ENCODE measurements at places on chromosomes 2 and 18.

GRCh38 chr2:16396171-16396570 lies 269.5 kb downstream of the CYRIA start:
- no peak for DNase-seq

GRCh38 chr18:73900106-73900835 lies 247.4 kb downstream of the FBXO15 start:
- no peak for DNase-seq

GRCh38 chr2:121650315-121650930 lies 1.2 kb upstream of the CLASP1 start:
- DNase-seq: no peak

GRCh38 chr18:3051718-3052410 lies 38.9 kb upstream of the LPIN2 start:
- no peak for DNase-seq

DNA sequence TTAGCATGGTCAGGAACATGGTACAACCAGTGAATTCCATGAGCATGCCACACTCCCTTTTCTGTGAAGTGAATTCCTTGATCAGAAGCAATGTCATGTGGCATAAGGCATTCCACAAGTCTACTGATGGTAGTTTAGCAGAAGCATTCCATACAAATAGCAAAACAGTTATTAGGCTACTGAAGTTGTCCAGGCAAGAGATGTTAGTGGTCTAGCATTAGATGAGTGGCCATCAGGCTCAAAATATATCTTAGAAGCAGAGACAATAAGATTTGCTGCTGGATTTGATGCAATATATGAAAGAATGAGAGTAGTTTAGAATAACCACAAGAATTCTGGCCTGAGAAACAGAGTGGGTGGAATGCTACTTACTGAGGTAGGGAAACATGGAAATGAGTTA lies 355.3 kb upstream of the NRXN1 start:
- DNase-seq: no peak

- DNase-seq: no peak
Measured at GRCh38 chr2:64848363-64848762, 140.8 kb upstream of the SLC1A4 start.

GRCh38 chr18:32139835-32140283 lies 48.2 kb downstream of the RNF138 start:
- no peak for DNase-seq

DNA sequence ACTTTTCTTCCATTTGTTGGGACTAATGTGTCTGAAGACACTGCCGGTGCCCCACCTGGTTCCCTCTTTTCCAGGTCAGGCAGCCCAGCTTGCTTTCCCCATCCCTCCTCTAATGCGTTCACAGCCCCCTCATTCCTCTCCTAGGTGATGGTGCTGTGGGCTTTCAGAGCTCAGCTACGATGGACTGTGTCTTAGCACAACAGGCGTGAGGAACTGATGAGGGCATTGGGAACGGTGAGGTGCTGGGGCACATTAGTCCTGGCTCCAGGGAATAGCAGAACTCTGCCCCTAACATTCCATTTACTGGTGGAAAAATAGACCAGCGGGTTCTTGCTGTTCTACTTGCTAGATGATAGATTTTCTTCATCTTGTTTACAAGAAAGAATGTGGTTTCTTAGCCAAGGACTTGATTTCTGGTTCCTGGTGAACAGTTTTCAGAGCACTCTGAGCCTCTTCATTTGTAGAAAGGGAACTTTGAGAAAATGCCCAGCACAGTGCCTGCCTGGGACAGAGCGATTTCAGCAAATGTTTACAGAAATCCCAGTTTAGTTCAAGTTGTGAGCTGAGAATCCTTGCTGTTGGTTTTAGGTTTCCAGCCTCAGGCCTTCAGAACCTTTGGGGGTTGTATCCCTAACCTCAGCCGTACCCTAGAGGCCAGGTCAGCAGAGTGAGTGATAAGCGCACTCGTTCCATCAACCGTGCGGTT lies 42.5 kb downstream of the LDLRAD4 start:
- DNase-seq: no peak

DNA sequence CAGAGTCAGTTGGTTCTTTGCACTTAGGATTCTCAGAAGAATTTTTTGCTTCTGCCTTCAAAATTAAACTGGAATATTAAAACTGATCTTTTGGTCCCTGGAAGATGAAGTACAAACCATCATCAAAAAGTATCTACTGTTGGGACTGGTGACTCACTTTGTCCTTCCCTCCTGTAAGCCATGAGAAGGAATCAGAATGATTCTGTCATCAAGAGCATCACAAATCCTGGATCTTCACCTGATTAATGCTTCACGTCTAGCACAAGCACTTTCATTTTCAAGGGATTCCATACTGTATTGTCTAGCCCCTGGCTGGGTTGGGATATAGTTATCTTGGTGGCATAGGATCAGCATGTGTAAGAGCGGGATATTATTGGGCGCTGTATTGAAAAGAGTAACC lies 69.3 kb upstream of the CYP1B1 start:
- DNase-seq: no peak

GRCh38 chr2:101440127-101440738 lies 34.7 kb downstream of the RFX8 start:
- DNase-seq: no peak

DNA sequence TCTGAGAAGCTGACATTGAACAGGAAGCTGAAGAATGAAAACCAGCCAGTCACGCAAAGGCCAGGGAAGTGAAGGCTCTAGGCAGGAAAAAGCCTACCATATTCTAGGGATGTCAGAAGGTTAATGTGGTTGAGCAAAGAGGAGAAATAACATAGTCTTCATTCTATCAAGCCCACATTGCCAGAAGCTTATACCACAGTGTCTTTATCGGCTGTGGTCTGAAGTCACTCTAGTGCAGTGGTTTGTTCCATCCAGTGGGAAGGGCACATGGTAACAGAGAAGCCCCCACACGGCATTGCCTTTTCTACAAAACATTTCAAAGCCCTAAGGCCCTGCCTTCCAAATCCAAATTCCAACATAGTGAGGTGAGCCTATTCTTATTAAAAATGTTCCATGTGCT lies 311.3 kb downstream of the TNS1 start:
- DNase-seq: no peak

DNA sequence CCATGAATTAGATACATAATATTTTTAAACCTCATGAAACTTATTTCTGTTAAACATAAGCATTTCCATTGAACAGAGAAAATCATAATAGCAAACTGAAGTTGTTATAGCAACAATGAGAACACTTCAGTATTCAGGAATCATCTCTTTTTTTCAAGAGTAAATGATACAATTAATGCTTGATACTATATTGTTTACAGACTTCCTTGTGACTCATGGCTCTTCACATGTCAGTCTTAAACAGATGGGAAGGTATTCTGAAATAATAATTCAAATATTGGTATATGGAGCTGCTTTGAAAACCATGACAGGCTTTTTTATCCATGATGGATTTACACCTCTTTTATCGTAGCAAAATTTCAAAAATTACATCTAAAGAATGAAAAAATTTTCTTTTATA lies 226.5 kb upstream of the RBMS1 start:
- no peak for DNase-seq

- DNase-seq: no peak
Measured at GRCh38 chr2:23120161-23120560, 264.8 kb upstream of the KLHL29 start.

GRCh38 chr2:31137211-31138036 lies 816 bp downstream of the GALNT14 start:
- DNase-seq: no peak

- DNase-seq: no peak
Measured at GRCh38 chr2:39541011-39541930, 104.2 kb upstream of the MAP4K3 start.

- no peak for DNase-seq
Measured at GRCh38 chr18:32333781-32334180, 136.9 kb downstream of the GAREM1 start.

GRCh38 chr2:194003911-194004310 lies 1653.1 kb upstream of the SLC39A10 start:
- no peak for DNase-seq

- no peak for DNase-seq
Measured at GRCh38 chr2:74740741-74741431, 86.8 kb downstream of the SEMA4F start.

GRCh38 chr18:11149441-11150270 lies at the start of gene PIEZO2:
PIEZO2 (minus strand) TSS chr18:11149569; CDS start chr18:11148588, 981 bp downstream.
- peak; percentile 72 for DNase-seq

GRCh38 chr2:68235090-68235489 lies 17.2 kb downstream of the PPP3R1 start:
- no peak for DNase-seq

DNA sequence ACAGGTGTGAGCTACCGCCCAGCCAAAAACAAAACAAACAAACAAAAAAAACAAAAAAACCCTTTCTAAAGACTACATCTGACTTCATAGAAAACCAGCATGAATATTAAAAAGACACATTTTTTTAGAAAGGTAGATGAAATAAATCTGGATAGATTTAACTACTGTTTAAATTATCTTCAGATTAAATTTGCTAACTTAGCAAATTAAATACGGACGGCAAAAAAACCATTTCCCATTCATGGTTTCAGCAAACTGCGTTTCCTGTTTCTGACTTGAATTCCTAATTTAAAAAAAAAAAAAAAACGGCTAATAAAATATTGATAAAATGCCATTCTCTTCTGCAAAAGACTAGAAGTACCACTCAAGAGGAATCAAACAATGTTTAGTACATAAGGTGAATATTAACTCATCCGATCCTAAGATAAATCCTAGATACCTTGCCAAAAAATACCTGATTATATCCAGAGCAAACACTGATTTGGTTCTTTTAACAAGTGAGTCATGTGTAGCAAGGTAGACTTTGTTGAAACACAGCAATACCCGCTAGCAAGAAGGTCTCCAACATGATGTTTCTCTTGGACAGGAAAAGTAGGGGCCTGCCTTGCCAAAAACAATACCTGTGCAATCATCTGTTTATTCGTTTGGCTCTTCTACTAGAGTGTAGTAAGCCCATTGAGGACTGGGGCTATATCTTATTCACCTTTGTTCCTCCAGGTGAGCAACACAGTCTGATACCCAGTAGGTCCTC lies 96.2 kb downstream of the BARD1 start:
- no peak for DNase-seq

- no peak for DNase-seq
Measured at GRCh38 chr2:29844713-29845326, 76.6 kb downstream of the ALK start.

GRCh38 chr2:142285480-142285879 lies 154.7 kb upstream of the LRP1B start:
- DNase-seq: no peak

- no peak for DNase-seq
Measured at GRCh38 chr2:163774862-163775261, 39.1 kb upstream of the FIGN start.

DNA sequence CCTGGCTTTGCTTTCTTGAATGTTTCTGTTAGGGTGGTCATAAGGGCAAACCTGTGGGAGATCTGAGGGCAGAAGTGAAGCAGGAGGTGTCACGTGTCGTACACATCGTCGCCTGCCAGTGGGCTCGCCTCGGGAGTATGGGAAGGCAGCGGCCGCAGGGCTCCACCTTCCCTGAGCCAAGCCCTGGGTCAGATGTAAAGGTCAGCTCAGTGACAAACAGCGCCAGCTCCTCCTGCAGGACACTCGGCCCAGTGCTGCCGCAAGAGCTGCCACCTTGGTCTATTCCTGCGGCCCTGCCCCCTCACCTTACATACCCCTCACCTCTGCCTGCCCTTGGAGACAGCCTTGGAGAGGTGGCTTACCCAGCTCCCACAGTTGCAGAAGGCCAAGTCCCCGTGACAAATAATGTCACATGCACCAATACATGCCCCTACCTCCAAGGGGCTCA lies 64.2 kb downstream of the PSMG2 start:
- DNase-seq: no peak

DNA sequence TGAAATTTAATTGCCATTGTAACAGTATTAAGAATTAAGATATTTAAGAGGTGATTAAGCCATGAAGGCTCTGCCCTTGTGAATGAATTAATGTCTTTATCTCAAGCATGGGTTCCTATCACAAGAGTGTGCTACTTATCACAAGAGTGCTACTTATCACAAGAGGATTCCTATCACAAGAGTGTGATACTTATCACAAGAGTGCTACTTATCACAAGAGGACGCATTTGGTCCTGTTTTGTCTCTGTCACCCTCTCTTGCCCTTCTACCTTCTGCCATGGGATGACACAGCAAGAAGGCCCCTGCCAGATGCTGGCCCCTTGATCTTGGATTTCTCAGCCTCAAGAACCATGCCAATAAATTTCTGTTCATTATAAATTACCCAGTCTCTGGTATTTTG lies 13.2 kb upstream of the COL5A2 start:
- DNase-seq: no peak
